ENCODE measurements at places on chromosomes 7 and 10.

DNA sequence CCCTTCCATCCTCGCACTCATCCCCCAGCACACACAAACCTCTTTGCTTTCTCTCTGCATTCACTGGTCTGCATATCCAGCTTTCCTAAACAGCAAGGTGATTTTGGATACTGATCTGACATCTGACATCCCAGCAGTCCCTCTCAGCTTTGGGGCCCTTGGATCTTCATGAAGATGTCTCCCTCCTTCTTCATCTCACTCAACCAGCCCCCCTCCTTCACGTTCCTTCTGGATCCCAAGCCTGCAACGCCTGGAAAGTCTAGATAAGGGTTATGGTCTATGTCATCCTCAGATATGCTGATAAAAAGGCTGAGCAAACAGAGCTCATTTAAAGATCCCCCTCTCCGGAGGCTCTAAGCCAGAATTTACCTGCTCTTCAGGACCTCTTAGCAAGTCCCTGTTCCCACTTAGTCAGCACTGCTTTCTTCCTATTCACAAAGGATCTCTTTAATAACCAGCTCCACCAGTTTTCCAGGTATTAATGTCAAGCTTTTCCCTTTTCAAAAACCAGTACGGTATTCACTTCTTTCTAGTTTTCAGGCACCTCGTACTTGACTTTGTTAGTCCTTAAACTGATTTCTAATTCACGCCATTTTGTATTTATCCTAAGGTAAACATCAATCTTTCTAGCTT is 38.9 kb downstream of the CREB3L2 start:
- no peak for DNase-seq

- DNase-seq, result no peak
Measured at GRCh38 chr7:14714161-14714728, 188.3 kb downstream of the DGKB start.

DNA sequence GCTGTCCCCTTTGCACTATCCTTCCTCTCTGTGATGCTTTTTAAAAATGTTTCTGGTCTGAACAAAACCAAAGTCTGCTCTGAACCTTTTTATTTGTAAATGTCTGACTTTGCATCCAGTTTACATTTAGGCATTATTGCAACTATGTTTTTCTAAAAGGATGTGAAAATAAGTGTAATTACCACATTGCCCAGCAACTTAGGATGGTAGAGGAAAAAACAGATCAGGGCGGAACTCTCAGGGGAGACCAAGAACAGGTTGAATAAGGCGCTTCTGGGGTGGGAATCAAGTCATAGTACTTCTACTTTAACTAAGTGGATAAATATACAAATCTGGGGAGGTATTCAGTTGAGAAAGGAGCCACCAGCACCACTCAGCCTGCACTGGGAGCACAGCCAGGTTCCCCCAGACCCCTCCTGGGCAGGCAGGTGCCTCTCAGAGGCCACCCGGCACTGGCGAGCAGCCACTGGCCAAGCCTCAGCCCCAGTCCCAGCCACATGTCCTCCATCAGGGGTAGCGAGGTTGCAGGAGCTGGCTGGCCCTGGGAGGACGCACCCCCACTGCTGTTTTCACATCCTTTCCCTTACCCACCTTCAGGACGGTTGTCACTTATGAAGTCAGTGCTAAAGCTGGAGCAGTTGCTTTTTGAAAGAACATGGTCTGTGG is 11.4 kb upstream of the CSGALNACT2 start:
- DNase-seq, result no peak

DNA sequence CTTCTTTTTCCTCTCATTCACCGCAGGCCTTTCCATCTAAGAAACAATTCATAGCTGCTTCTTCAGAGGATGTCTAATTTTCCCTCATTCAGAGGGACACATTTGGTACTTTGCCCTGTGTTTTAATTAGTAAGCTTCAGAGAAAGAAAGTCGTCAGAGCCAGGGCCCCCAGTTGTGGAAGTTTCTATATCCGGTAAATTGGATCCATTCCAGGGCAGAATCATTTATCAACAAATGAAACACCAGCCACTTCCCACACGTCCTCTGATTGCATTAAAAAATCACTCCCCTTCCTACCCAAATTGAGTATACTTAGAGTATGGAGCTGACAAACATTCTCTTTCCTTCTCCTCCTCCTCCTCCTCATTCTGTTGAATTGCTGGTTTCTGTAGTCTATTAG is 205.8 kb upstream of the HDAC9 start:
- DNase-seq, result no peak

DNA sequence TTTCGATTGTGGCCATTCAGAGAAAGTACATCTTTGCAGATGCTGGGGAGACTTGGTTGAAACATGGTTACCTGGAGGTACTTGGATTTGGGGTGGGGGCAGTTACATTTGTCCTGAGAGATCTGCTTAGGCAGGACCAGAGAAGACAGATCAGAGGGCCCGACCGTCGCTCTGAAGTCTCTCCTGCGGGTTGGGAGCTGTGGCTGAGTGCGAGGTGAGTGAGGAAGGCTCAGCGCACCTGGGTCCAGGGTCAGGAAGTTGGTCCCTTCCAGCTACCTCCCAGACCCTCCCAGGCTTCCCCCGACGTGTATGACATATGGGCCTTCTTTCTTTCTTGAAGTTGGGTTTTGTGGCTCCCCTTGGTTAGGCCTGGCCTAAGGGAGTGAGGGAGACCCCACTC is 56.3 kb downstream of the LHPP start:
- DNase-seq, result no peak

DNA sequence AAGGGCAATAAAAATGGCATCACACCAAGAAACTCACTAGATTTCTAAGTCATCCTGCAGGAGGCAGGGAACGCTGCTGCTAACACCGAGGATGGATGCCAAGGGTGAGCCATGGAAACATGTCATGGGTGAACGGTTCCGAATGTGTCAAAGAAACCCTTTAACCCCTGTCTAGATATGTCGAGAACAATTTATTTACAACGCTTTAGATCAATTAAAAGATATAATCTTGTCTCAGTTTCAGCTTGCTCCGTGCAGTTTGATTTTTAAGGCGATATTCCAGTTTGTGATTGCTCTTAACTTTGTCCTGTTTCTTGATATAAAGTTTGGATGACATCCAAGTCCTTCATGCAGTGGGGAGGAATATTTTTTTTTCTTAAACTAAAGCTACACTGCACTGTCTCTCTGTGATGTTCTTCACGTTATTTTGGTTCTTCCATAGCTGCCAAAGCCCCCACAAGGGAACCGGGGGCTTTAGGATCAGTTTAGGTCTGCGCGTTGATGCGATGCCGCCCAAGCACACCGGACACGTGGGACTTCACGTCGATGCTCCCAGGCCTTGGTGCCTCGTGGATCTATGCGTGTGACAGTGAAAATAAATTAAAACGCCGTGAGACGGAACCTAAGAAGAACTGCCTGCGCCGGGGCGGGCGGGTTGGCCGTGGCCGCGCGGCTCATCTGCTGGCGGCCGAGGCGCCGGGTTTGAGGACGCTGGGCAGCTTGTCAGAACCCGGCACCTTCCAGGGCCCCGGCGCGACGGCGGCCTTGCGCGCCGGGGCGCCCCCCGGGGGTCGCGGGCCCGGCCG is 220.3 kb downstream of the PHTF2 start:
- no peak for DNase-seq
